ENCODE measurements at places on chromosomes 2 and 18.

DNA sequence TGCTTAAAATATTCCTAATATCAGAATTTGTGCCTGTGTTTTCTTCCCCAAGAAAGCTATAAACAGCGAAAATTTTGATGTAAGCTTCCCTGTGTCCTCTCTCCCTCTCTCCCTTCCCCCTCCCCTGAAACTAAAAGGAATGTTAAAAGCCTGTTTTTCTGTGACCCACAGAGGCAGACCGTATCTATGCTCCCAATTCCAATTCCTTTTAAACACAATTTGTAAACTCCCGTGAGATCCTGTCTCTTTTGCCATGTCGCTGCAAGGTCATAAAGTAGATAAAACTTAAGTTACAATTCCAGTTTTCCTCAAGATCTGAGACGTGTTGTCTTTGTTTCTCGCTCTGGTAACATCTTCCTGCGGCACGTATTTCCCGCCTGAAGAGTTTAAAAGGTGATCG, 23.3 kb downstream of the SKA1 start:
- no peak for DNase-seq

GRCh38 chr2:112730216-112730615, 9.4 kb downstream of the NT5DC4 start:
- no peak for DNase-seq

- no peak for DNase-seq
Measured at GRCh38 chr2:31139671-31140070, 1.4 kb upstream of the GALNT14 start.

GRCh38 chr2:226325526-226325925, 474.1 kb downstream of the IRS1 start:
- no peak for DNase-seq

DNA sequence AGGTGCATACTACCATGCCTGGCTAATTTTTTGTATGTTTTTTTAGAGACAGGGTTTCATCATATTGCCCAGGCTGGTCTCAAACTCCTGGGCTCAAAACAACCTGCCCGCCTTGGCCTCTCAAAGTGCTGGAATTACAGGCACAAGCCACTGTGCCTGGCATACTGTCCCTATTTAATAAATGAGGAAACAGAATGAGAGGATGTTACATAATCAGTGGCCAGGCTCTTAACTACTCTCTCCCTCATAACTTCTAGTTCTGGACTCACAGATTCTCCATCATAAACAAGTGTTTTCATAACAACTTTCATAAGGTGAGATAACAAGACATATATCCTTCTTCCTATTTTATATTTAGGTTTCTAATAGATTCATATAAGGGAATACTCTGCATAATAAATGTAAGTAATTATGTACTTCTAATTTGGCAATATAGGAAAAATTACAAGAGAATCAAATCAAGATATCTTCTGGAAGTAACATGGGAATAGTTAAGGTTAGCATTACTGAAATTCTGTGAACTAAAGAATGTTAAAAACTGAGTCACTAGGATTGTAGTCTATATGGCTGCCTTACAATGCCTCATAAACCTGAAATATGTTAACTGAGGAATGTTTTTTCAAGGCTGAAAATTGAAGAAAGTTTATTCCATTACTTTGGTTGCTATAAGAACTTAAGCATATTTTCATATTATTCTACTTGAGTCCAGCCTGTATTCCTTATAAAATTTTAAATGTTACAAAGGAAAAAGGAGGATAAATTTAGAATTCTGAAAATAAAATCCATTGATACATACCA, 71.3 kb downstream of the SLC25A12 start:
- no peak for DNase-seq

GRCh38 chr18:36814994-36815393, 13.8 kb downstream of the TPGS2 start:
- no peak for DNase-seq

DNA sequence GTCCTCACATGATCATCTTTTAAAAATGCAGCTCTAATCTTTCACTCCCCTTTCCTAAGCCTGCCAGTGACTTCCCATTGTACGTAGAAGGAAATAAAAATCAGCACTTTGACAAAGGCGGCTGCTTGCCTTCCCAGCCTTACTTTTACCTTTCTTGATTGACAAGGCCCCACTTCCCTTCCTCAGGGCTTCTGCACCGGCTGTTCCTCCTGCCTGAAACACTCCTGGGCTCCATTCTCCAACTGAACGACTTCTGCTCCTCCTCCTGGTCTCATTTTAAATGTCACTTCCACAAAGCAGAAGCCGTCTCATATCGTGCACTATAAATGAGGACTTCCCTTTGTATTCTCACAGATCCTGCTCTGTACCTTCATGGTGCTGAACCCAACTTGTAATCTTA, 56.1 kb downstream of the OSBPL6 start:
- no peak for DNase-seq

DNA sequence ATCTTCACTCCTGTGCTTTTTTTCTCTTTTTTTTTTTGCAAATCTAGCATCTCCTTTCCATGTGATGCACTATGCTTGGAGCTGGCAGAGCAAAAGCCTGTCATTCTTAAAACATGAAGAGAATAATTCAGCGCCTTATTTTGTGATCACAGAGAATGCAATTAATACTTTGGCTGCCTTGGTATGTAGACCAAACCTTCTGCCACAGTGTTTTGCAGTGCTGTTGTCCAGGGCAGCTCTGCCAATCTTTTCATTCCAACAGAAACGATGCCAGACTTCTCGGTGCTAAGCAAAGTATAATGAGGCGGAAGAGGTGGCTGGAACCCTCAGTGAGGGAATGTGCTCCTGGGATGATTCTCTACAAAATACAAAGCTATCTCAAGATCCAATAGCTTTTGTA, 25.6 kb downstream of the BCL2 start:
- DNase-seq: no peak

GRCh38 chr18:63131106-63131958, 188.2 kb downstream of the BCL2 start:
- peak; percentile 76 for DNase-seq

DNA sequence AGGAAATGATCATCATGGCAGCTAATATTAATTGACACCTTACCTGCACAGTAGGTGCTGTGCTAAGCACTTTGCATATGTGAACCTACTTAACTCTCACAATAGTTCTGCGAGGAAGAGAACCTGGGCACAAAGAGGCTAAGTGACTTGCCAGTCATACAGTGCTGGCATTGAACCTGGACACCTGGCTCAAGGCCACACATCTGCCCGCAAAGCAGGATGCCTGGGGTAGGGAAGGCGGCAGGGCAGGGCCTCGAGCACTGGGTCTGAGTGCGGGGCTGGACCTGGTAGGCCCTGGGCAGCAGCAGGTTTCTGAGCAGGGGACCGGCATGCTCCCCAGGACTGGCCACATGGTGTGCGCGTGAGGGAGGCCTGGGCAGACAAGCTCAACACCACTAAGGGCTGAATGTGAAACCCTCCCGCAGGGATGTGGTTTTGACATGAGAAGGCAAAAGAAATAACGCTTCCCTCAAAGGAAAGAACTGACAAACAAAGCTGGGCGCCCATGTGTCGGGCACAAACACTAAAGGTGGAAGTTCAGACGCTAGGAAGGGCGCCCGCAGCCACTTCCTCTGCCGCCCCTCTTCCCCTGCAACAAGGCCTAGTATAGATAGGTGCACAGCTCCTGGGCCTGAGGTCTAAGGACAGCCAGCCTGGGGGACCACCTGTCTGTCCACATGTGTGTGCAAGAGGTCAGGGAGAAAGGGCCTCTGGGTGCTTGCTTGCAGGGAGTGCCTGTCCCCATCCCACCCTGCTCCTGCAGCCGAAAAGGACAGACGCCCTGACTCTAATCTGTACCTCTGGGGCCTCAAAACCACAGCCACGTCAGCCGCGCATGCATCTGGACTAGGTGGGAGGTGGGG, 92.5 kb downstream of the ZFP36L2 start:
- DNase-seq: peak; percentile 89

DNA sequence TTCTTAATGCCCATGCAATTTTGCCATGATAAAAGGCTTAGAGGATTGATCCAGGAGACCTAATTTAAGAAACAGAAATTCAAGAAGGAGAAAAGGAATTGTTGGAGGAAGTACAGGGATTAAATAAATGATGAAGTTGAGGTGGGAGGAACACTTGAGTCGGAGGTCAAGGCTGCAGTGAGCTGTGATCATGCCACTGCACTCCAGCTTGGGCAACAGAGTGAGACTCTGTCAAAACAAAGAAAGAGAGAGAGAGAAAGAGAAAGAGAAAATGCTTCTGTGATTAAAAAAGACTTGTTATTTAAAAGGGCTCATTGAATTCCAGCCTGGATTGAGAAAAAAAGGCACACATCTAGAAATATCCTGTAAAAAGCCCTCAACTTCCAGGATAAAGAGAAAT, 123.2 kb downstream of the B3GNT2 start:
- no peak for DNase-seq

DNA sequence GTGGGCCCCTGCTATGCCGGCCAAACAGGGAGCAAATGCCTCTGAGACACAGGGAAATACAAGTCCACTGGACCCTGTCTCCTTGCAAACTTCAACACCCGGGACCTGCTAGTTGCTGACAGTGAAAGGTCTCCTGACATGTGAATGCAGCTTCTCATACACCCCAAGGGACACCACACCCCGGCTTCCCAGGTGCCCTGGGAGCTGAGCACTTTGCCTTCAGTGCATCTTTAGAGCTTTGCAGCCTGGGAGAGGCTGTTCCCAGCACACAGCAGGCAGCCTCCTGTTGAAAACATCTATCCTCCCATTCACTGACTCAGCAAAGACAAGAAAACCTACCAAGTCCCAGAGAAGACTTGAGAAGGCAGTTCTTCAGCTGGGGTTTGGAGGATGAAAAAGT, 143.4 kb downstream of the COL6A3 start:
- no peak for DNase-seq

DNA sequence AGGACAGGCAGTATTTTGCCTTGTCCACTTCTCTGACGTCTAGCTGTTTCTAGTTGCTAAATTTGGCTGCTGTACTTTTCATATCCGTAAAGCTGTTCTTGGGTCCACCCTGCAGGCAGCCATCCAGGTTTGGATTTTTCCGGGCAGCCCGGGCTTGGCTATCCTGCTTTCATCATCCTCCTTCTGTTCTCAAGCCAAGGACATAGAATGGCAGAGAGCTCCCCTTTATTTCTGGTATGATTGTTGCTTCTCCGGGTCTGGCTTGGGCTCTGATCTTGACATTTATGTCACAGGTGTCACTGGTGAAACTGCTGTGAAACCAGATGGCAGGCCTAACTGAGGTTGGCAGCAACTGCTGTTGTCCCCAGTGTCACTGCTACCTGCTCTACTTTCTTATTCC, 35.5 kb downstream of the SCN2A start:
- no peak for DNase-seq

DNA sequence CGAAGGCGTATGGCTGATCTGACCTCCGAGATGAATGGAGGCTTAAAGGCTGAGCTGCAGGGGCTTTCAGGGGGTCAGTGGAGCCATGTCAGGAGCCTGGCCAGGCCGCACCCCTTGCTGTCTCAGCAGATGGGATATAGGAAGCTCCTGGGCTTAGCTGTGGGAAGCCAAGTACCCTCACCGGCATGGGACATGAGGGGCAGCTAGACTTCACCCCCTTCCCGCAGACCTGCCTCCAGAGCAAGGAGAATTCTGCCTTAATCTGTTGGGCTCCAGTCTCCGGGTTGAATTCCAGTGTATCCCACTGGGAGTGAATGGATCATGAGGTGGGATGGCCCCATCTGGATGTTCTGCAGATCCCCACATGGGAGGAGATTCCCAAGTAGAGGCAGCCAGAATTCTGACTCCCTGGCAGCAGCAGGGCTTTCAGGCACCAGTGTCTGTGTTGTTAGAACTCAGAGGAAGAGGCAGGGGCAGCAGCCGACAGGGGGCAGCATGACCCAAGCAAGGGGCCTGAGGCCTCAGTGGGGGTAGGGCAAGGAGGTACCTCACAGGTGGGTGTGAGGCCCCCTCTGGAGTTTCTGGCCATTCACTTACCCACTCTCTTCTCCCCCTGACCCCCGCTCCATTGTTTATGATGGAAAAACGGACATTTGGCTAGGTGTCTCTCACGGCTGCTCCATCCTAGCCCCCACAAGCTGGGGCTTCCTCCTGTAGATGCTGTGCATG, 19.1 kb downstream of the CAPG start:
- peak; percentile 84 for DNase-seq

- no peak for DNase-seq
Measured at GRCh38 chr2:239732666-239733010, 292.5 kb downstream of the NDUFA10 start.

DNA sequence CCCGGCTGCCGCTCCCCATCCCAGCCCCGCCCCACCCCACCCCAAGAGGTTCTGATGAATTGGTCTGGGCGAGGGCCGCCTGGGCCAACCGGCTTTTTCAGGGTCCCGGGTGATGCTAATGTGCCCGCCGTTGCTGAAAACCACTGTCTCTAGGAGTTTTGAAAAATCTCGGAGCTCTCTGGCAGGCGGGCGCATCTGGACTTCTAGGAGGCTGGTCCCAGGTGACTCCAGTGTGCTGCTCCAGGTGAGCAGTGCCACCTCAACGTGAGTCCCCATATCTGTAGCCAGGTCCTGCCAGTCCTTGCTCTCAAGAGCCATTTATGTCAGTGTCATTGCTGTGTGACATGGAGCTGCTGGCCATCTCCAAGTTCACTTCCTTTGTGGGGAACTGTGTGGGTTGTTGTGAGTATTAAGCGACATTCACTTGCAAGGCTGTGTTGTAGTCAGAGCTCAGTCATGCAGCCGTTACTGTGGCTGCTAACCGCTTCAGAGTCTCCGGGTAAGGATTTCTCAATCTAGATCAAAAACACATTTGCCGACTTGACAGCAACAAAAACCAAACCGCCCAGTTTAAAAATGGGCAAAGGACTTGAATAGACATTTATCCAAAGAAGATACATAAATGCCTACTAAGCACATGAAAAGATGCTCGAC, at the start of gene RFX8:
Gene RFX8, minus strand, starts transcription at position 382 of the 654 bp plus-strand sequence. CDS start 8,264 bp downstream, outside the sequence.
- DNase-seq: peak; percentile 64

DNA sequence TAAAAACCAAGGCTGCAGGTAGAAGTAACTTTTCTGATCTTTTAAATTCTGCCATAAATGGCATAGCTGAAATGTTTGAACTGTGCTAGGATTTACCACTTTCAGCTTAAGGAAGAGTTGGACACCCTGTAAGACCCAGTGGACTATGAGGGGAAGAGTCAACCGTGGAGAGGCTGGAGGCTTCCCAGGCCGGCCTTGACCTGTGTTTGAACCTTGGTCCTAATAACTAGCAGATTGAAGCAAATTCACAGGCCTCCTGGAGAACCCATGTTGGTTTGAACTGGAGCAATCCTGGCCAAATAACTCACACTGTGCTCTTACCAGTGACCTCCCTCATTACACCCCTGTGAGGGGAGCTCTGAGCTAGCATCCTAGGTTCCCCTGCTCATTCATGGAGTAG, 87.2 kb upstream of the ALPP start:
- DNase-seq: no peak

DNA sequence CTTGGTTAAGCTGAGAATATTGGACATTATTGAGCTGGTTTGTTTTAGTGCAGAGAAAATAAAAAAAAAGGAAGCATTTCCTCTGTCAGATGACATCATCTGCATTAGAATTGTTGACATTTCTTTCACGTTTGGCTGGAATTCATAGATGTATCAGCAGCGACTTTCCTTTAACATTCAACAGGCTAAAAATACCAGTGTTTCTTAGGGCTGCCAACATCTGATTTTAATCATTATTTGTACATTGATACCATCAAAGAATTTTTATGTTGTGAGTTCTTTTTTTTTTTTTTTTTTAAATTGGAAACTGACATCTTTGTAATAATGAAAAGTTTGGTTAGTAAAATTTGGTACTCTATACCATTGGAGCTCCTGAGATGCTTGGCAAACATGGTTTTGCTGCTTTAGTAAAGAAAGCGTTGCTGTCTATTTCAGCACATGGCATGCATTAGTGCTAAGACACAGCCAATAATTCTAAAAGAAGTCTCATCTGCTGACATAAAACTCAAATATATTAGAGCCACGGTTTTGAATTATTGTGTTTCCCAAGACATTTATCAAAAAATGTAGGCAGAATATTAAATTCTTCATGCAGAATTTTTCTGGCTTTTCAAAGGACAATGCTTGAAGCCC, 33.6 kb downstream of the GTF2A1L start:
- DNase-seq: no peak

Measured in CD4-positive, alpha-beta T cell treated with Interleukin-6 for 4 hours (primary cell).